Activated effector memory CD4-positive, alpha-beta T cell treated with Interleukin-2 at 50 U/mL for 16 hours (primary cell): ENCODE measurements at places on chromosomes 2 and 18.

DNA sequence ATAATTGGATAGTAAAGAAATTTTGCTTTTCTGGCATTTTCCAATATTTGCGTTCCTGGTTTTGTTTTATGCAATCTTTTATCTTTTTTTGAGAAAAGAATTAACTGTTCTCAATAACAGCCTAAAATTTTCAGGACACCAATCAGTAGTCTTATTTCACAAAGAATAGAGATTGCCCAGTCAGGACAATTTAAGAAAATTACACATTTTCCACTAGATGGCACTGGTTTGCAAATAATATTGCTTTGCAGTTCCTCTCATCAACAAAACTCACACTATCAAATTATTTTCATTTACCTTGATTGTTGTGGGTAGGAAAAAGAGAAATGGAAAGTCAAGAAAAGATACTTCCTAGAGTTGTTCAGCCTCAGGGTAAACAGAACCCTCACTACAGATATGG is 2.4 kb upstream of the RBM45 start:
- no peak for DNase-seq

DNA sequence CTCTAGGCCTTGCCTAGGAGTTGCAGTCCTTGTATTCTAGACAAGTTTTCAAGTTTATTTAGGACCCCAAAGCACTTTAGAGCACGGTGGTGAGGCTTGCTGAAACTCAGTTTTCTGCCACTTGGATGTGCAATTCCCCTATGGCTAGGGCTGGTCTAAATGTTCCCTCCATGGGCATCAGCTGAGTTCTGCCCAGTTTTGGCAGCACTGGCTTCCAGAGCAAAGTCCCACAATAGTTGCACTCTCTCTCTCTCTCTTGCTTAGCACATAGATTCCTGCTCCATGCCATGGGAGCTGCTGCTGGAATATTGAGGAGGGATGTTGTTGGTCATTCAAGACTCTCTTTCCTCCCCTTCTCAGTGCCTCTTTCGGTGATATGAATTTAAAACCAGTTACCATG is 760.2 kb upstream of the SLC39A10 start:
- no peak for DNase-seq

DNA sequence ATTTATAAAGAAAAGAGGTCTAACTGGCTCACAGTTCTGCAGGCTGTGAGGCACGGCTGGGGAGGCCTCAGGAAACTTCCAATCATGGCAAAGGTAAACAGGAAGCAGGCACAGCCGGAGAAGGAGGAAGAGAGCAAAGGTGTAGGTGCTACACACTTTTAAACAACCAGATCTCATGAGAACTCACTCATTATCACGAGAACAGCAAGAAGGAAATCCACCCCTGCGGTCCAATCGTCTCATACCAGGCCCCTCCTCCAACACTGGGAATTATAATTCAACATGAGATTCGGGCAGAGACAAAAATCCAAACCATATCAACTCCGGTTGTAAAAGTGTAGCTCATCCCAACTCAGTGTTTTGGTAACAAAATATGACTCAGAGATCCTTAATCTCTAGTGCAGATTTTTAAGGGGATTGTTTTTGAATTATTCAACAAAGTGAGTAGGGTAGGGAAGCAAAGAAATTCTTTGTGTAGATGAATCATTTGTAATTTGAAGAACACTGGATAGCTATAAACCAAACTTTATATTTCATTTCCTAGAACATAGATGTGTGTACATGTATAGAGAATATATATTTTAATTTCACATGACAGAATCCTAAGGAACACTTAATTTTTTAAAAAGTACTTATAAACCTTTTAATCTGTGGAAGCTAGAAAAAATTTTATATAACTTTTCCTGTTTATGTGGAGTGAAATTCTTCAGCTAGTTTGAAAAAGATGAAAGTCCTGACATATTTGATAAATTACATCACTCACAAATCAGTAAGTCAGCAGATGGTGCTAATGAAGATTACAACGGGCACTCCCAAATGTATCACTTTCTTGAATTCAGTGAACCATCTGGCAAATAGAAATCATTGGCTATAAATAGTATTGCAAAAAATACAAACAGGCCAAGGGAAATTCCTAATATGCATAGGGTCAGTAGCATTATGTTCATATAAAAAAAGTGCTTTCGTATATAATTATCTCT is 130.1 kb downstream of the OLA1 start:
- DNase-seq: no peak

DNA sequence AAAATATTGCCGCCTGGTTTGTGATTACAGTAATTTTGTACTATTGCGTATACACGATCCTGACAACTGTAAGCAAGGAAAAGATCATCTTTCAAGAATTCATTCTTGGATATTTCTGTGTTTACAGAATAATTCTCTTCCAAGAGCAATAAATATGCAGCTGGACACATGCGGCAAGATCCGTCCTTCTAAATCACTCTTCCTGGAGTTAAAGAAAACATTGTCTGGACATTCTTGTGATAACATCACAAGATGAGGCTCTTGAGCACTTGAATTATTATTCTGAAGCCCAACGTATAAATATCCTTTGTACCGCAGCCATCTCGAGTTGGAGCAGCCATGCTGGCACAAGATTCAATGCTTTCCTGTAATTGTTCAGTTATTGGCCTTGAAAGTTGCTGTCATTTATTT is 9.9 kb downstream of the FHL2 start:
- DNase-seq: no peak

DNA sequence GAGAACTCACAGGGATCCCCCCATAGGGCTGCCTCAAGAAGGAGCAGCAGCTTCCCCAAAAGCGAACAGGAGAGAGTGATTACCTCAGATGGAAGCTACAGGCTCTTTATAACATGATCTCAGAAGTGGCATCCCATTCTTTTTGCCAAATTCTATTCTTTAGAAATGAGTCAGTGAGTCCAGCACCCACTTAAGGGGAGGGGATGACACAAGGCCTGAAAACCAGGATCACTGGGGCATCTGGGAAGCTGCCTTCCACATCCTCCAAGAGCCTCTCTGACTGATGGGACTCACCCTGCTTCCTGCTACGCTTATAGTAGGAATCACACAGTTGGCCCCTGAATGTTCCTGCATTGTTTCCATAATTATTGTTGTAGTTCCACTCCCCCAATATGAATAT is 96.5 kb downstream of the MAPK4 start:
- no peak for DNase-seq

GRCh38 chr2:101113441-101114267 is 37.5 kb downstream of the TBC1D8 start:
- no peak for DNase-seq

- DNase-seq: no peak
These were observed 3.0 kb upstream of the ITM2C start for GRCh38 chr2:230861552-230862255.

- no peak for DNase-seq
These were observed 75.8 kb upstream of the WIPF1 start for GRCh38 chr2:174673440-174673839.

DNA sequence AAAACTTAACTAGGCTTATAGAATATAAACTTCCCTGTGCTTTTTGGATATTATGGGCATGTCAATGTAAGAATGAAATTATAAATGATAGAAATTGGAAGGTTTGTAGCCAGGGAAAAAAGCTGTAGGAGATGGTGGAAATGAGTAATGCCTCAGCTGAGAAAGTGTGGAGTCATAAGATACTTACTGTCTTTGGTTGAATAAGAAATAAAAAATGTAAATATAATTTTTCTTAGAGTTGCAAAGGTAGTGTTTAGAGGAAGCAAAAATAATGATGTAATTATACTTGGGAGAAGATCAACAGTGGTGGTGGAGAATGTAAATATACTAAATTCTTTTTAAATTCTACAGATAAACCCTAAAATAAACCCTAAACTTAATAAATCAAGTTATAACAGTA is 26.2 kb upstream of the RND3 start:
- no peak for DNase-seq

- no peak for DNase-seq
These were observed 21.0 kb downstream of the MROH2A start for GRCh38 chr2:233799087-233799665.

GRCh38 chr18:32761231-32761630 is 11.6 kb downstream of the KLHL14 start:
- DNase-seq: no peak

GRCh38 chr2:240564561-240565332 is 3.5 kb upstream of the RNPEPL1 start:
- no peak for DNase-seq

DNA sequence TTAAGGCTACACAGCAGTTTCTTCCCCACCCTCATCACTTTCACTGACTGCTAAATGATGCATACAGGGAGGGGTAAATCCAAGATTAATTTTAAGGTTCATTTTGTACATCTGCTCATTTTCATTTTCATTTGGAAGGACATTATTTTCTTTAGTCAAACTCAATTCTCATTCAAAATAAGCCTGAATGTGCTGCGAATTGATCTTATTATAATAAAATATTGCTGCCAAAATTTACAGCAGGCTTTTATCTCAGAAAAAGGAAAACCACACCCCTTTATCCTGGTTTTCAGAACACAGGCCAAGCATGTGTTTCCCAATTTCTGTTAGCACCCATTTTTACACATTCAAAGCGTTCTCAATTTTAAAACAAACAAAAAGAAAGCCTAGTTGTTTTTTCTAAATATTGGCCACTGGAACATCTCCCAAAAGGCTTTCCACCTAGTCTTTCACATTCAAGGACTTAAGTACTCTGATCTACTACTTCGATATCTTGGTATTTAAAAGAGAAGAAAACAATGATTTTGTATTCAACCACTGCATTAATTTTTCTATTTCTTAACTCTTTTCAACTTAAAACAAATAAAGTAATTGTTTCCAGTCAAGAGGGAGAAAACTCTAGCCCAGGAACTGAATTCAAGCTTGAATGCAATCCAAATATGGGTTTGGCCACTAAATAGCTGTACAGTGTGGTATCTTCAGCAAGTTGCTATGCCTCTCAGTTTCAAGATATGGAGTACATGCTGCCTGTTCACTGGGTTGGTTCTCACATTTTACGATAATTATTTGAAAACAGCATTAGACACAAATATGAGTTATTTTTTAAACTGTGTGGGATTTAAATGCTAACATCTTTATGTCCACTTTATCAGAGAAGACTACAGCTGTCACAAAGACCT is 52.5 kb downstream of the CDH2 start:
- no peak for DNase-seq

- no peak for DNase-seq
These were observed 158.4 kb downstream of the BCL2 start for GRCh38 chr18:63161032-63161760.

DNA sequence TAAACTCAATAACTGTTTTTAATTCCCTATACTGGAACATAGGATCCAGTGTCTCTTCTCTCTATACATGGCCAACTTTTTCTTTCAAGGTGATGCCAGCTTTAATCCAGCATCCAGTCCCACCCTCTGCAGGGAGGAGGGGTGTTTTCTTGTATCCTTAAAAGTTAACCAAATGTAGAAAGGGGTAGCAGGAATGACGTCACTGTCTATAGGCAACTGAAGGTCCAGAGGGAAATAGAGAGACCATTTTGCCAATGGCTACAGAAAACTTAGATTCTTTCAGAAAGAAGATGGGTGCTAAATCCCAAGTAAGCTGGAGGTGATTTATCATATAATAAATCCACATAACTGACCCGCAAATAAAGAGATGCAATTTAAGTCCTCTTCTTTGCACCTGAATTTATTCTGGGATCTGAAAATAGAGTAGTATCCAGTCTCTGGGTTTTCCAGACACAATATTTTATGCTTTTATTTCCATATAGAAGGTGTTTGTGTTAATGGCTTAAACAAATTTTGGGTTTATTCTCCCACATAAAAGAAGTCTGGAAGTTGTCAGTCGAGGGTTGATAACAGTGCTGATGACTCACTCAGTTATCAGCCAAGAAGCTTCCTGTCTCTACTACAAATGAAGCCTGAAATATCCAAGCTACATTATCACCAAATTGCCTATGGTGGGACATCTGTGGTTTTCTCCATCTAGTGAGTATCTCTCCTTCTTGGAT is 5.7 kb upstream of the DNER start:
- DNase-seq: no peak

GRCh38 chr2:216944733-216945132 is 84.9 kb upstream of the TNP1 start:
- no peak for DNase-seq

GRCh38 chr2:205758500-205758899 is 76.2 kb downstream of the NRP2 start:
- no peak for DNase-seq

DNA sequence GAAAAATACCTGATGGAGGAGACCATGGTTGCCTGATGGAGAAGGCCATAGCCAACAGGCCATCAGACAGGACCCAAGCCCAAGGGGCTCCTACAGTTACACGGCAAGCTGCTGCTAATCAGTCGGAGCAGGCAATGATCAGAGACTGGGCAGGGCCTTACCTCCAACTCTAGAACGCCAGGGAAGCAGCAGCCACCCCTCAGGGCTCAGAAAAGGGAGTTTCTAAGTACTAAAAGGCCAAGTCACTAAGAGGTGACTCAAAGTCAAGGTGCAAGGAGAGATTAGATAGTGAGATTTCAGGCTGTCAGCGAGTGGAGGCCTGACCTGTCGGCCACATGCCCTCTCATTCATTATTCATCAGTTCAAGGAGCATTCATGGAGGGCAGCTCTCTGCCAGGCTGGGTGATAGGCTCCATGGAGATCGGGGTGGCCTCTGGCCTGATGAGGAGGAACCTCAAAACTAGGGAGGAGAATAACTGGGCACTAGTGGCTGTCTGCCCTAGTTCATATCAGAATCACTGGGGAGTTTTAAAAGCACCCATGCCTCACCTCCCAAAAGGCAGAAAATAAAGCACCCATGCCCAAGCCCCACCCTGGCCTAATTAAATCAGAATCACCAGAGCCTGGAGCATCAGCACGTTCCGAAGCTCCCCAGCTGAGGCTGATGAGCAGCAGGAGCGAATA is 3.6 kb downstream of the VIL1 start:
- no peak for DNase-seq

GRCh38 chr18:30444544-30444943 is 598.0 kb downstream of the DSC3 start:
- DNase-seq: no peak

GRCh38 chr2:69575926-69576325 is 67.6 kb downstream of the AAK1 start:
- DNase-seq: no peak

DNA sequence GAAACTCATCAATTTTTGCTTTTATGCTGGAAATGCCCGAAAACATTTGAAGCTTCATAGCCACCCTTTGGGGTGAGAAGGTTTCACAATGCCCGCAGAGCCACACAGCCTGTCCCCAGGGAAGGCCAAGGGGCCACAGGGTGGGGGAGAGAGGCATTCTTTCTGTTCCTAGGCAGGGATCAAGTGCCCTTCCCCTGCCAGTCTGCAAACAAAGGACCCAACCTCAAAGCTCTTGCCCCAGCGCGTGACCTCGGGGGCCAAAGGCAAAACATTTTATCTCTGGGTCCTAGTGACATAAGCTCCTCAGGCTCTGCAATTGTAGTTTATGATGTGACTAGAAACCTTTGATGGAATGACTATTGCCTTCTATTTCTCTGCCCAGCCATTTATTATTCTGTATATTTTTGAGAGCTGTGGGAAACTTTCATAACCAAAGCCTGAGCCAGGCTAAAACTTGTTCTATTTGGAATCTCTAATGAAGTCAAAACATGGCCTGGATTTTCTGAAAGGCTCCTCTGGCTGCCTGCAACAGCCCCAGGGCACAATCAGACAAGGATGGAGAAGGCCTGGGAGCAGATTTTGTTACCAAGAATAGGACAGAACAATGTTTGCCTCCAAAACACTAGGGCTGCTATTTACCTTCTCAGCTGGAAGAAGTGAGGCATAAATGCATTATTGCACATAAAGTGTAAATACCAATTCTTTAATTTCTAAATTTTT is 137.2 kb upstream of the KCTD1 start:
- no peak for DNase-seq

GRCh38 chr2:78355967-78356366 is 669.5 kb upstream of the REG3G start:
- DNase-seq: no peak
